ENCODE measurements at places on chromosomes 3 and 15. TPM values are rescaled to one million over a fixed set of nuclear protein-coding genes. Genes with fewer than 3 reads are reported as not detected.
A peak's percentile ranks its signal among the peaks of the same experiment; 100 is the strongest.

DNA sequence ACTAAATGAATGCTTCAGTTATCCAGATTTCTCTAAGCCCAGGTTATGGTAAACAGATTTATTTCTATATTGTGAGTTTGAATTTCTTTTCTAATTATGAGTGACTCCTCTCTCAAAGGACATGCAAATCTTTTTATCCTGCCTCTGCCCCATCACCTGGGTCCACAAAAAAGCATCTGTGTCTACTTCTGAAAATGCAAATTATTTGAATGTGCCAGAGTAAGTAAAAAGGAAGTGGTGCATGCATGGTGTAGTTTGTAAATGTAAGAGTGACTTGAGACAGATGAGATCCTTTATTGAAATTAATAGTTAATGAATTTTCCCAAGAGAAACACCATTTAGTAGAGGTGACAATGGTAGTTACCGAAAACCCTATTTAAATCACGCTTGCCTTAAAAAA lies 26.9 kb downstream of the MCTP2 start:
- DNase-seq = no peak

GRCh38 chr15:37891766-37892368 lies 42.6 kb upstream of the TMCO5A start:
- DNase-seq = no peak

DNA sequence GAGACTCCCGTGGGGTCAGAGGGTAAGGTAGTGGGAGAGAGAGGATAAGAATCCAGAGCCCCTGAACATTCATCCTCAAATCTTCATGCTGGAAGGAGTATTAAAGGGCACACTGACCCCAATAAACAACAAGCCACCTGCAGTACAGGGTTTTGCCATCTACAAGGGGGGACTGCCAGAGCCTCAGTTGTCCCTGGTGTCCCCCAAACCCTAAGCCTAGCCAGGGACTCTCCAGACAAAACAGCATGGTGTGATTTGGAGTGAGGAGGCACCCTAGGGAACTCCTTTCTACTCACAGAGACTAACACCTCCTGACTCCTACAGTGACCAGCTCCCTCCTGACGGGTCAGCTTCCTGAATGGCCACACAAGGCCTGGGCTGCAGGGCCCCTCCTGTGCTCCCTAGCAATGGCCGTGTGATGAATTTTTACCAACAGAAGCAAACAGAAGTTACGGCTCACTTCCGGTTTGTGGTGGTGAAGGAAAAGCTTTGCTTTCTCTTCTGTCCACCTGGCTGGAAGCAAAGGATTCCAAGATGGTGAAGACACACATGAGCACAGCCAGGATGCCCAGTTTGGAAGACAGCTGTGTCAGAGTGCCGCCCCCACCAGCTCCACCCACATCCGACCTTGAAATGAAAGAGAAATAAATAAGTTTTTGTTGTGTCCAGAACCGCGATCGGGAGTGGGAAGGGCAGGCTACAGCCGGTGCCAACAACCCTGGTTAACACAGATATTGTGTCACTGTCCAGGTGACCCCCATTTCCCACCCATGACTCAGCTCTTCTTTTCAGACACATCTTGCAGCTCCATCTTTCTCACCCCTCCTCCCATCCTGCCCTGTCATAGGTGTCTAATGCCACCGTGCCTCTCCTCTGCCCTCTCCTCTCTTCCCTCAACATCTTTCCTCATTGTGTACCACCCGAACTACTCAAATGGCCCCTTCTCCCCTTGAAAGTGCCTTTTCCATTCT lies 69.6 kb upstream of the ATP13A3 start:
- no peak for DNase-seq

GRCh38 chr3:144968750-144969350 lies 997.2 kb downstream of the DIPK2A start:
- DNase-seq = no peak

DNA sequence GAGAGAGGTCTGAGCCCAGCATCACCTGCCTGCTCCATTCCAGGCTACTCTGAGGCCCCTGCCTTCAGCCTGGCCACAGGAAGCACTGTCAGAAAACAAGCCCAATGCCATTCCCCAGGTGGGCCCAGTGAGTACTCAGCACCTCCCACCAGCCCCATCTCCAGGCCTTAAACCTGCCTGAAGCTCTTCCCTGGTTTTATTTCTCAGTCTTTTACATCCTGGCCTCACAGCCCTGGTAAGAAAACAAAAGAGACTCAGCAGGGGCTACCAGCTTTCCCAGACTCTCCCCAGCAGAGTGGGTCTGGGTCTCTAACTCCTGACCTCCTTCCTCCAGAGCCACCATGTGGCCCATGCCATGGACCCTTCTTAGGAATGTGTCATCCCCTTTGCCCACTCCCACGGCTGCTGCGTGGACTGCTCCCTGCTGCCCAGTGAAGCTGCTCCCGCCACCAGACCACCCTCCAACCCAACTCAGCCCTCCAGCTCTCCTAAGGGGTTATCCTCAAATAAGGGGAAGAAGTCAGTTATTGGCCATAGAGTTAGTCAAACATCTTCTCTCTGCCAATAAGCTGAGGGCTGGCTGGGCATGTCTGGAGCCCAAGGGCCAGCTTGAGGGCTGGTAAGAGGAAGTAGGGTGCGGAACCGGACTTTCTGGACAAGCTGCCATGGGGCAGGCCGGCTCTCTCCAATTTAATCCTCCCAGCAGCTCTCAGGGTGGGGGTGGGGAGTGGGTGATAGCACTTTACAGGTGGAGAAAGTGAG lies 116.7 kb upstream of the LINGO1 start:
- no peak for DNase-seq

GRCh38 chr15:85767785-85768529 lies 26.8 kb downstream of the KLHL25 start:
- no peak for DNase-seq

- DNase-seq = no peak
These were observed 188.2 kb downstream of the SI start for GRCh38 chr3:164890061-164890460.

- DNase-seq = peak; percentile 85
These were observed 12.0 kb downstream of the MESD start for GRCh38 chr15:80977627-80978036.

GRCh38 chr3:54321520-54321919 lies 199.2 kb downstream of the CACNA2D3 start:
- no peak for DNase-seq

GRCh38 chr15:101808201-101808600 lies 3.8 kb upstream of the OR4F15 start:
- DNase-seq = no peak

DNA sequence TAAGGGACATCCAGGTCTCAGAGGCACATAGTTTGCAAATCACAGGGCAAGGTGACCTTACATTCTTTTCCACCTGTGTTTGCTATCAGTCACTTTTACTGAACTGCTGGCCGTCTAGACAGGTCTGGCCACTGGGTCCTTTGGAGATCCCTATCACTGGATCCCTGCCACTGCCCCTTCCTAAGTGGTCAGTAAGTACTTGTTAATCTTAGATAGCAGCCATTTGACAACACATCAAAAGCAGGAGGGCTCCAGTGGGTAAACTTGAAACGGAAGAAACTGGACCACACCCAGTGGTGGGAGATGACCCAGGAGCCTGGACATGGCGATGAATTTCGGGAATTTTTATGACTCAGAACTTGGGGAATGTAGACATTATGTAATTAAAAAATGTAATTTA lies 28.9 kb upstream of the RASGRP1 start:
- DNase-seq = no peak

DNA sequence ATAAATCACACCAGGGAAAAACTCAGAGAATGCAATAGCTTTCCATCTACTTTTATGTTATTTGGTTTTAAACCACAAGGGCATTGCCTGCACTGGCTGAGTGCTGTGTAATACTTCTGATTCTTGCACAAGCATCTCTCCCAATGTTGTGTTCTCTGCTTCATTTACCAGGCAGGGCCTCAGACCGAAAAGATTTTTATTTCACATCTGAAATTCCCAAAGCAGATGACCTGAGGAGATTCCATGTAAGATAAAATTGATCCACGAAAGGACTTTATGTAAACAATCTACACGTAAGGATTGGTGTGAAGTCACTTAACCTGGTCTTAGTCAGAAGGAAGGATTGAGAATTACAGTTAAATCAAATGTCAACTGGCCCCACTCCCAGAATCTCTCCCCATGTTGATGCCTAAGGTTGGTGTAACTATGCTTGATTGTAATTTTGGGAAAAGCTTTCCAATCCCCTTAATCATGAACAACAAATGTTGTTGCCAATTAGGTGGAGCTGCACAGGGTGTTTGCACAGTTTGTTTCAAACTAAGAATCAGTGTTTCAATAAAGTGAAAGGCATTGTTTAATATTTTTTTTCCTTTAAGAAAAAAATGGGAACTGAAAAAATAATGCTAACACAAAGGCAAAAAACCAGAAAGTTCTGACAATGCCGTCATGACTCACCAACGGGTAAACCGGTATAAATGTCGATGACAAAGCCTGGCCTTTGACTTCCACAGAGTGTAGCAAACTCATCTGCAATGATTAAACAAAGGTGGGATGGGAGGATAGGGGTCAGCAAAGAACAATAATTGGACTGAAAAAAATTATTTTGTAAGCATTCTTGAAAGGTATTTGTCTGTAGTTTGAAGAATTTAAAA lies 128.6 kb downstream of the DUT start:
- no peak for DNase-seq

DNA sequence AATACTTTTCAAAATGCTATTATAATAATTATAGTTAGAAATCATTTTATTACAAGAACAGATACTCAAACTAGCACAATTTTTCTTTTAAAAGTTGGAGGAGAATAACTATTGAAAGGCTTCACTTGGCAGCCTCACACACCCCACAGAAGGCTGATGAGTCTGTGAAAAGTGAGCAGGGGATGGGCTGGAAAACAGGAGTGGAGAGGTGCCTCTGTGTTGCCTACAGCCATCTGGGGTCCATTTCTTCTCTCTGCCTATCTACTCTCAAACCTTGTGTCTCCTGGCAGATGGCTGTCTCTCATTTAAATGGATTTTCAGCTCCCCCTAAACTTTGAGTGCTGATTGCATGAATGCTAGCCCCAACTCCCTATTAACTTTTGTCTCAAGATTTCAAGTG lies 230.8 kb downstream of the CLSTN2 start:
- DNase-seq = no peak

DNA sequence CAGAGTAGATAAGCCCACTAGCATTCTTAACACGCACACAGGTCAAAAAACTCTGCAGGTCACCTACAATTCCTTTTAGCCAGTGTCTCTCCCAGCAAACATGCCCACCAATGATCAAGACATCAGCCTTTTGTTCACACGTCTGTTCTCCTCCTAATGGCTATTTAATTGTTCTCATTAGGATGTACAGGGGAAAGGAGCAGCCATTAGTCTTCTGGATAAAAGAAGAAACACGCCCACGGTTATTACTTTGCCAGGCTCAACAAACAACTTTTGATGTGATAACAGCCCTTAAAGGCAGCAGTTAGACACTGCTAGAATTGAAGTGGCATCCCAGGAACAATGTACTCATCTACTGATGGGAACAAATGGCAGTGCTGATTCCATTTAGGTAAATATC lies 108.8 kb downstream of the NTRK3 start:
- DNase-seq = no peak

- no peak for DNase-seq
These were observed 53.4 kb upstream of the C15orf39 start for GRCh38 chr15:75148280-75148679.

KY gene
- 1.2 TPM for total RNA-seq

SV2B gene
- total RNA-seq = 2.5 TPM

BFSP2 gene
- not detected for total RNA-seq

ZMAT3 gene
- 27.1 TPM for total RNA-seq

RETNLB gene
- total RNA-seq = not detected

CHRD gene
- total RNA-seq = 12.0 TPM

RAB6B gene
- total RNA-seq = 12.0 TPM

ARGFX gene
- total RNA-seq = not detected

FEM1B gene
- 76.0 TPM for total RNA-seq

GPR62 gene
- total RNA-seq = not detected

GALNT15 gene
- 113 TPM for total RNA-seq

CLASP2 gene
- 103 TPM for total RNA-seq

LPCAT4 gene
- 78.6 TPM for total RNA-seq
